ENCODE measurements at places on chromosomes 16 and 17. TPM values are rescaled to one million over a fixed set of nuclear protein-coding genes. Genes with fewer than 3 reads are reported as not detected.
A peak's percentile ranks its signal among the peaks of the same experiment; 100 is the strongest.

HOXB6 gene
- total RNA-seq: not detected

ZG16 gene
- not detected for total RNA-seq

- H3K36me3 ChIP-seq: no peaks in the 10 kb centered on the region
- no peaks in the 10 kb centered on the region for H3K4me1 ChIP-seq
- peak; percentile 71 for DNase-seq
- H3K27me3 ChIP-seq: no peaks in the 10 kb centered on the region
- no peak overlapping the region for H3K4me3 ChIP-seq
Measured at GRCh38 chr16:81723098-81723723, 55.9 kb upstream of the PLCG2 start.

DNA sequence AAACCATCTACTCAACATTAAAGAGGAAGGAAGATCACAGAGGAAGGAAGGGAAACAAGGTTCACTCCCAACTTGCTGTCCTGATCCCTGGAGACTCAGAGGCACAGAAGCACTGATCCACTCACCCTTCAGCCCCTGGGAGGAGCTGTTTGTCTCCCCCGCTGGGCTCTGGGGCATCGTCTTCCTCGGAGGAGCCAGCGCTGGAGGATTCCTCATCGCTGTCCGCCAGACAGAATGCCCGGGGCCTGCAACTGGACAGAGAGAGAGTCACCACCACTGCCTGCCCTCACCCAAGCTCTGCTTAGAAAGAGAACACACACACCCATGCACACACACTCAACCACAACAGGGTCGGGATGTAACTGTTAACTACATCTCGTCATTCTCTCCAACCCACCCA is 24.8 kb upstream of the ERN1 start:
- H3K4me3 ChIP-seq: no peak overlapping the region
- DNase-seq: no peak
- no peak overlapping the region for H3K27ac ChIP-seq
- peaks cover 21% of the 10 kb centered on the region for H3K36me3 ChIP-seq
- H3K4me1 ChIP-seq: no peaks in the 10 kb centered on the region

- H3K36me3 ChIP-seq: no peaks in the 10 kb centered on the region
- no peak overlapping the region for H3K27ac ChIP-seq
- no peak overlapping the region for H3K4me3 ChIP-seq
- no peaks in the 10 kb centered on the region for H3K27me3 ChIP-seq
- DNase-seq: no peak
Measured at GRCh38 chr17:12122075-12122474, 101.4 kb downstream of the MAP2K4 start.

GRCh38 chr17:39700148-39700987 is 504 bp downstream of the ERBB2 start:
- no peak for DNase-seq
- no peak overlapping the region for H3K27ac ChIP-seq
- H3K4me3 ChIP-seq: no peak overlapping the region
- no peaks in the 10 kb centered on the region for H3K36me3 ChIP-seq
- H3K4me1 ChIP-seq: no peaks in the 10 kb centered on the region

- no peak for DNase-seq
- no peaks in the 10 kb centered on the region for H3K4me1 ChIP-seq
- no peak overlapping the region for H3K27ac ChIP-seq
- H3K4me3 ChIP-seq: no peak overlapping the region
Measured at GRCh38 chr16:78695391-78695790, 595.9 kb downstream of the WWOX start.

DNA sequence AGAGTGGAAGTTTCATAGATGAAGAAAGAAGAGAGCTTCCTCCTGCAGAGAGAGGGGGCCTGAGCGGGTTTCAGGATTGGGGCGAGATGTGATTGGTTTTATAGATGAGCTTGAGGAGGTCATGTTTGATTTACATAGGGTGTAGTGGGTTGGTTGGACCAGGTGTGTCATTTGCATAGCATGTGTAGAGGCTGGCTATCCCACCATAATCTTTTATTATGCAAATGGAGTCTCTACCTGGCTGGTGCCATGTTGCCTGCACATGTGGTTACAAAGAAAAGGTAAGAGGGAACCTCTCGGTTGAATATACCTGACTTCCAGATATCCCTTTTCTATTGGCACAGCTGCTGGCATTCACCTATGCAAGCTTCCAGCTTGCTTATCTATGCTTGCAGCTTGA is 228.1 kb downstream of the BCAS3 start:
- DNase-seq: no peak
- no peaks in the 10 kb centered on the region for H3K36me3 ChIP-seq
- H3K27ac ChIP-seq: no peak overlapping the region
- no peak overlapping the region for H3K4me3 ChIP-seq
- H3K4me1 ChIP-seq: no peaks in the 10 kb centered on the region

GRCh38 chr17:38464723-38465390 is 36.6 kb downstream of the ARHGAP23 start:
- H3K27me3 ChIP-seq: no peaks in the 10 kb centered on the region
- H3K27ac ChIP-seq: no peak overlapping the region
- H3K4me3 ChIP-seq: no peak overlapping the region
- DNase-seq: no peak

- H3K4me1 ChIP-seq: no peaks in the 10 kb centered on the region
- no peak overlapping the region for H3K4me3 ChIP-seq
- H3K27ac ChIP-seq: no peak overlapping the region
- H3K36me3 ChIP-seq: no peaks in the 10 kb centered on the region
- DNase-seq: no peak
Measured at GRCh38 chr16:47884116-47884725, 271.6 kb downstream of the ABCC12 start.

- H3K27me3 ChIP-seq: no peaks in the 10 kb centered on the region
- DNase-seq: no peak
- H3K4me3 ChIP-seq: no peak overlapping the region
Measured at GRCh38 chr17:52648995-52649394, 490.5 kb upstream of the CA10 start.
